Germinal center (tissue), 1 donor: ENCODE measurements at places on chromosomes 1 and 21.

- no peak for DNase-seq
Measured at GRCh38 chr1:78370779-78371482, 119.8 kb upstream of the PTGFR start.

DNA sequence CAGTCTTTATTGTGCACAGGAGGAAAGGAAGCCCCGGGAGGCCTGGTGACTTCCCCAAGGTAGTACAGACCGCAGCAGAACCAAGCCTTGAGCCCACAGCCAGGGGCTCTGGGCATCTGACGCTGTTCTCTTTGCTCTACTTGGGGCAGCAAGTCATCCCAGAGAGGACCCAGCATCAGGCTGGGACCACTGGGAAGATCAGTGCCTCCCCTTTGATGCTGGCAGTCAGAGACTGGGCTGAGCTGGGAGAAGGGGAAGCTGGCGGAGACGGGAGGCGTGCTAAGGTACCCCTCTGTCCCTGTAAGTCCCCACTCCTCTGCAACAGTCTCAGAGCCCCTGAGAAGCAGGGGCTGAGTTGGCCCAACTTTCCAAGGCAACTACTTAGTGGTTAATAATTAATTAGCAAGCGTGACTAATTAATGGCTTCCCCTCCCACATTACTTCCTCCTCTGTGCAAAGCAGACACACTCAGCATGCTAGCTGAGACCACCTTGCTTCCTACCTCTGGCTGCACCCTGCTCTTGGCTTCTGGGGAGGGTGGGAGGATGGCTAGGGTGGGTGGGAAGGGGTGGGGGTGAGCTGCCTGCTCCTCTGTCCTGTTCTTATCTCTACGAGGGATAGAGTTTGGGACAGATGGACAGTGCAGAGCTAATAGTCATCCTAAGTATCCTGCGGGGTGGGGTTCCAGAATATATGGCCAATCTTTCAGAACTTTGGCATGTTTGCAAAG, 1.3 kb downstream of the INAVA start:
- no peak for DNase-seq

- no peak for DNase-seq
Measured at GRCh38 chr1:166914111-166914510, 38.0 kb upstream of the TADA1 start.

DNA sequence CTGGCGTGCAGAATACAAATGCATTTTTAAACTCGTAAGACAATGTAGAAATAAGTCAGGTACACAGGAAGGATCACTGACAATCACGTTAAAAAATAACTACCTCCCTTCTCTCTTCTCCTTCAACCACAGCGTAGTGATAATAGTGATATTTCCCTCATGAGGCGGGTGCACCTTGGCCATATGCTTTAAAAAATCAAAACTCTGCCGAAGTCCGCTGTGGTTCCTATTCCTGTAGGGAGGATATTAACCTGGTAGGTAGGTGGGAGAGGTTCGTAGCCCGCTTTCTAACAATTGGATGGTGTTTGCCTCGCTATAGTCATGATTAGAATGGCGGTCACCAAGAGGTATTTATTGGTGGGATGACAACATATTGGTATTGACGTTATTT, 732 bp downstream of the GREM2 start:
- no peak for DNase-seq

GRCh38 chr21:43369596-43370090, 57.3 kb downstream of the SIK1 start:
- DNase-seq: no peak

DNA sequence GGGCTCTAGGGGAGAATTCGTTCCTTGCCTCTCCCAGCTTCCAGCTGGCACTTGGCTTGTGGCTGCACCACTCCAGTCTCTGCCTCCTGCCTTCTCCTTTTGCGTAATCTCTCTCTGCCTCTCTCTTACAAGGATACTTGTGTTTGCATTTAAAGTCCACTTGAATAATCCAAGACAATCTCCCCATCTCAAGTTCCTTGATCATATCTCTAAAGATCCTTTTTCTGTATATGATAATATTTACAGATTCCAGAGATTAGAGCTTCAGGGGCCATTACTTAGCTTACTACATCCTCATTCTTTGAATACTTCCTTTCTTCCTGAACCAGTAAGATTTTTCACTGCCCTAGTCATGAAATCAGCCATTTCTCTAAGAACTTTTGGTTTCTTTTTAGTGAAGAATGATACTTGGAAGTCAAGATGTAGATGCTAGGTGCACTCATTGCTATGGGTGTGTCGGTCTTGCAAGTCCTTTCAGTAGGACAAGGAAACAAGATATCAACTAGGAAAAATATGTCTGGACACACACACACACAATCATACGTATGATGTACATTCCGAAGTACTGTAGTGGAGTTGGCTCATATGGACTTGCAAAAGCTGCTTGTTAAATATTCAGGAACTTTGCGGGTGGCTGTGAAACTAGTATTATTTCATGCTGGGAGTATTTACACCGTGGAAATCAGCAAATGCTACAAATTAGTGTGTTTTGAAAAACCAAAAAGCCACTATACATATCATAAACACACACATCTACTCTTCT, 20.8 kb upstream of the RLF start:
- no peak for DNase-seq

GRCh38 chr1:10338047-10338446, 60.8 kb upstream of the PGD start:
- peak; percentile 53 for DNase-seq

DNA sequence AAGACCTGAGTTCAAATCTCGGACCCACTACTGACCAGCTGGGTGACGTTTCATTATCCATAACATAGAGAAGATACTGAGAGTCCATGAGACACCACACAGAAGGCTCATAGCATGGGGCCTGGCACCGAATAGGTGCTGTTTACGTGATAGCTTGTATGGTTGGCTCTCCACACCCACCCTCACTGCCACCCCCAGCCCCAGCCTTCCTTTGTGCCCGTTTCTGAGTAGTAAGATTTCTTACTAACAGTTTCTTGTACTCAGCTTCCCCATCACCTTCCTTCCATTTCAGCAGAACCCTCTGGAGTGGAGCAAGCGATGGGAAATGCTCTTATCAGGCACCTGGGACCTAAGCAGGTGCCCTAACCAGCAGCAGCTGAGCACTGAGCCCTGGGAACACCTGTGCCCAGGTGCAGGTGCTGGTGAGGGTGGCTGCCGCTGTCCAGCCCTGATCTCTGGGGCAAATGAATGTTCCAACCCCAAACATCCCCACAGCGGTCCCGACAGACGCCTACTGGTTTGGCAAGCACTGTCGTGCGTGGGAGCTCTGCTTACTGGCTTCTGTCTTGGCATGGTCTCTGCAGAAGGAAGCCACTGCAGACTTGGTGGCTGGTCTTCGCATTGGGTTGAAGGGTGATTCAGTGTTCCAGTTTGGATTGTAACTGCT, 225.4 kb downstream of the CAMTA1 start:
- DNase-seq: no peak

GRCh38 chr1:108925920-108926319, 37.4 kb downstream of the CLCC1 start:
- no peak for DNase-seq

DNA sequence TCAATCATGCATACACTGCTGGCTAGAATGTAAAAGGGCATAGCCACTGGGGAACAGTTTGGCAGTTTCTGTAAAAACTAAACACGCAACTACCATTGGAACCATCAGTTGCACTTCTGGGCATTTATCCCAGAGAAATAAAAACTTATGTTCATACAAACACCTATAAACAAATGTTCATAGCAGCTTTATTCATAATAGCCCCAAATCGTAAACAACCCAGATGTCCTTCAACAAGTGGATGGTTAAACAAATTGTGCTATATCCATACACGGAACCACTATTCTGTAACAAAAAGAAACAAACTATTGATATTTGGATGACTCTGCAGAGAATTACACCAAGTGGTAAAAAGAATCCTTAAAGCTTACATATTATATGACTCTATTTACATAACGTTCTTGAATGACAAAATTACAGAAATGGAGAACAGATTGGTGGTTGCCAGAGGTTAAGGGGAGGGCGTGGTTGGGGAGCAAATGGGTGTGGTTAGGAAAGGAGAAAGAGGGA, 22.8 kb downstream of the LACTBL1 start:
- DNase-seq: no peak

- no peak for DNase-seq
Measured at GRCh38 chr1:21586222-21586621, 77.0 kb downstream of the ALPL start.

- DNase-seq: no peak
Measured at GRCh38 chr1:86231076-86231475, 74.5 kb upstream of the COL24A1 start.

DNA sequence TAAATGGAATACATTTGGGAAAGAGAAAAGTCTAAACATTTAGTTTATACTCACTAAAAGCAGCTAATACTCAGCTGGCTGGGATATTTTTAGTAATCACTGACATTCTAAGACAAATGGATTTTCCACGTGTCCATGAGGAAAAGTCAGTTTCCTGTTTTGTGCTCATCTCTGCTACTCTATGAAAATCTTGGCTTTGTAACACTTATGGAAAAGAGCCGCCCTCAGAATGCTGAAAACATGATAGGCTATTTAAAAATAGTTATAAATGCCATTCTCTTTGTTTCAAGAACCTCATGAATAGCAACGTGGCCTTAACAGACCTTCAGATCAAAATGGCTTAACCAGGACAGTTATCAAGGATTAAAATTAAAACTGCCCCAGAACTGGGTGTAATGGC, 29.9 kb downstream of the MRAP start:
- DNase-seq: no peak

- DNase-seq: peak; percentile 36
Measured at GRCh38 chr1:61588736-61589672, 135.9 kb downstream of the TM2D1 start.

GRCh38 chr1:233672732-233673131, 58.8 kb downstream of the KCNK1 start:
- no peak for DNase-seq

DNA sequence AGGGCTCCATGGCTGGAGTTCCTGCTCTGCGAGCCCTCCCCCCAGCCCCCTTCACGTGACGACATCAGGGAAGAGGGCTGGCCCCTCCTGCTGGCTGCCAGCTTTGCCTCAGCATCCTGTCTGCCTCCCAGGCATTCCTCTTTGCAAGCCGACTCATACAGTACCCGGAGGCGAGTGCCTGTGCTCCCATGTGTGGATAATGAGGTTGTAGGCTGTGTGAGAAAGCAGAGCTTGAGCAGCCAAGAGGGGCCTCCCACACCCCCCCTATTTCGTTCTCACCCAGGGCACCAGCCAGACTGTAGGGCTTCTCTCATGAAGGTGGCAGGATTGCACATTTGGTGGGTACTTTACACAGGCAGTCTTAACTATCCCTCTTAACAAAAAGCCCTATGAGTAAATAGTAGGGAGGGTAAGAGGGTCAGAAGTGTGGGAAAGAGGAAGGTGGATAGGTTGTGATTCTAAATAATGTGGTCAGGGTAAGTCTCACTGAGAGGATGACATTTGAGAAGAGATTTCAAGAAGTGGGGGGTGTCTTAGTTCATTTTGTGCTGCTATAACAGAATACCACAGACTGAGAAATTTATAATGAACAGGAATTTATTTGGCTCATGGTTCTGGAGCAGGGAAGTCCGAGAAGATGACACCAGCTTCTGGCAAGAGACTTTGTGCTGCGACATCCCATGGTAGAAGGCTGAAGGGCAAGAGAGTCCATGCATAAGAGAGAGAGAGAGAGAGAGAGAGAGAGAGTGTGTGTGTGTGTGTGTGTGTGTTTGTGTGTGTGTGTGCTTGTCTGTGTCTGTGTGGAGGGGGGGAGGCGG, 113.5 kb downstream of the OMA1 start:
- peak; percentile 12 for DNase-seq

DNA sequence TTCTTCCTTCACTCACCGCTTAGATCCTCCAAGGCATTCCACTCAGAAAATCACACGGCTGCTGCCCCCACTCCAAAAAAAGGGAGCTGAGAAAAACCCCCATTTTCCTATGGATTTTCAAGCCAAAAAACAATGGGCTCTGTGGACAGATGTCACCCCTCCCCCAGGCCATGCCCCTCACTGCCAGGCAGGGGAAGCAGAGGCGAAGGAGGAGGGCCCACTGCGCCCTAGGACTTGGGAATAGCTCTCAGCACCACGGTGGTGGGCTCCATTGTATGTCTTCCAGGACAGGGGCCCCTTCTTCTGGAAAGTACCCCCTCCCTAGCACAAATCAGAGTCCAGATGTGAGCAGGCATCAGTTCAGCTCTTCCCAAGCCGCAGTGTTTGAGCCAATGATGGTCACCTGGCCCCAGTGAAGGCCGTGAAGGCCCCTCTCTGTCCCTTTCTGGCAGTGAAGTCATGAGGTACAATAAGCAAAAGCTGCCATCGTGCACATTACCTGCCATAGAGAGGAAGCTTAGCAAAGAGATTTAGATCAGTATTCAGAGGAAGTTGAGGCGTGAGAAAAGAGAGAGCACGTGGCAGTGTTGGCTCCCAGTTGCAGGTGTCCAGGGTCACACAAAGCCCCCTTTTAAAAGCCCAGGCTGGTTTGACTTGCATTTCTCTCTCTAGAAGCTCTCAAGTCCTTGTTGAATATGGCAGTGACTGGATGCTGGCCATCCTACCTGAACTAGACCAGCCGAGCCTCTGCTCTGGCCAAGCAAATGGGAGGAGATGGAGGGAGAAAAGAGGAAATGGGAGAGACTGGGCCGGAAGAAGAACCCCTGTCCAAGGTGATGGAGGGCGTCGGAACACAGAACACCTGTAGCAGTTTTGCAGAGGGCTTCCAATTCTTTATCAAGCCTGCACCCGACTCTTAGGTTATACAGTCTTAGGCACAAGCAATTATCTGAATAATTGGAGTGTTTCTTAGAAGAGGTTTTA, 149.0 kb downstream of the TOMM20 start:
- no peak for DNase-seq

GRCh38 chr1:153936011-153936802, 10.3 kb downstream of the DENND4B start:
- DNase-seq: no peak

GRCh38 chr1:71494163-71494562, 413.3 kb upstream of the ZRANB2 start:
- DNase-seq: no peak

DNA sequence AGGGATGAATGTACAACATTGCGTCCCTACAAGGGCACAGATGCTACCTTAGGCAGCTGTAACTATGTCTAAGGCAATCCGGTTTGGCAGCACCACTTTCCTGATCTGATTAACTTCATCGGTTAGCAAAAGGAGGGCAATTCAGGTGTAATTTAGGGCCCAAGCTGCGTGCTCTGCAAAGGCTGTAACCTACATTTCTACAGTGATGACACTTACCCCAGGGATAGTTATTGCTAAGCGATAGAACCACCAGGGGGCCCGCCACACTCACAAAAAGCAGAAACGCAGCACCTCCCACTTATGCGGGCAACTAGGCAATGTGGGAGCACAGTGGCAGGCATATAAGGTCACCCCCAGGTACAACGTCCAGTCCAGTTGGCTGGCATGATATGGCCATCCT, 113.5 kb downstream of the GDAP2 start:
- no peak for DNase-seq

- peak; percentile 17 for DNase-seq
Measured at GRCh38 chr1:184755226-184756065, 788 bp upstream of the EDEM3 start.
